Stimulated activated CD4-positive, alpha-beta T cell treated with anti-CD3 and anti-CD28 coated beads, Interleukin-1b, Interleukin-23, amount 100 ng/mL, for 4 hours (primary cell): ENCODE measurements at places on chromosomes 7 and 10.

- no peak for DNase-seq
Observed at GRCh38 chr7:877312-878232, 1.2 kb downstream of the GET4 start.

GRCh38 chr10:34491678-34492077 is 323.4 kb downstream of the PARD3 start:
- DNase-seq = no peak

- no peak for DNase-seq
Observed at GRCh38 chr7:74371381-74372341, 82.0 kb upstream of the GTF2IRD1 start.

GRCh38 chr10:114684822-114685209 is 26.7 kb upstream of the ABLIM1 start:
- DNase-seq = no peak

DNA sequence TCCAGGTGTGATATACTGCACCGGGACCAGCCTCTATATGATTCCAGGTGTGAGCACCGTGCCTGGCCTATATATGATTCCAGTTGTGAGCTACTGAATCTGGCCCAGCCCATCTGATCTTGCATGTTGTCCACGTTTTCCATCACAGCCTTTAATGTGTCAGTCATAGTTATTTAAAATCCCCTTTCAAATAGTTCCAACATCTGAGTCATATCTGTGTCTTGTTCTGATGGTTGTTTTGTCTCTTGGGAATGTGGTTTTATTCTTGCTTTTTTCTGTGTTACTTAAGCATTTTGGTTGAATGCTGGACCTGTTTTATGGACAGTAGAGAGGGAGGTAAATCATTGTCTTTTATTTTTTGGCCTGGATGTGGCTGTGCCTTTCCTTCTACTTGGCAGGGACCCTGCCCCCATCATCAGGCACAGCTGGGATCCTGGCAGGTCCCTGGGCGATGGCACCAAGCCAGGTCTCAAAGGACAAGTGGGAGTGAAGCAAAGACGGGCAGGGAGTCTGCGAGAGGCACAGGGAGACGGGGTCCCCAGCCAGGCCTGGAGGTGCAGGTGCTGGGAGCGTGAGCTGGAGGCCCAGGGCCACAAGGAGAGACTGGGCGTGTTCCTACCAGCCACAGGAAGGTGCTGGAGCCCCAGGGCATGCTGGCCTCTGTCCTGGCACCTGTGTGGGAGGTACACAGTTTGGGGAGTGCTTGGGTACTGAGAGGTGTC is 94.7 kb downstream of the DYNC2I1 start:
- DNase-seq = no peak

DNA sequence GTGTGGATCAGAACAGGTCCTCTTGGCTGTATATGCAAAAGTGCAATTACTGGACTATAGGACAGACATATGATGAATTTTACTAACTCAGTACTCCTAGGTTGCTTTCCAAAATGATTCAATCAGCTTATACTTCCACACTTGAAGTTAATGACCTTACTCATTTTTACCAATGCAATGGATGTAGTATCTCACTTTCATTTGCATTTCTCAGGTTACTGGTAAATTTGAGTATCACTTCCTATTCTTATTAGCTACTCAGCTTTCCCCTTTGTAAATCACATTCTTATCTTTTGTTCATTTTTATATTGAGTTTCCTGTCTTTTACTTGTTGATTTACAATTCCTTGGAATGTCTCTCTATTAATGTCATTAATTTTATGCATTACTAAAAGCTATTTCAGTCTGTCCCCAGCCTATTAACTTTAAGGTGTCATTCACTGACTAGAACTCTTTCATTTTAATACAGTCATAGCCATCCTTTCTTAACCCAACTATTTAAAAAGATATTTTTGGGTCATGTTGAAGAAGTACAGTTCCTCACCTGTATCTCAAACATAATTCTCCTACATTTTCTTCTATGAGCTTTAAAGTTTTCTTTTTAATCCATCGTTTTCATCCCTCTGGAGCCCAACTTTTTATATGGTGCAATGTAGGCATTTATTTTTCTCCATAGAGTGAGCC is 88.6 kb downstream of the VIM start:
- no peak for DNase-seq

GRCh38 chr7:7417414-7417813 is 118.3 kb downstream of the COL28A1 start:
- no peak for DNase-seq

- DNase-seq = no peak
Observed at GRCh38 chr7:111438369-111439289, 123.7 kb downstream of the IMMP2L start.

DNA sequence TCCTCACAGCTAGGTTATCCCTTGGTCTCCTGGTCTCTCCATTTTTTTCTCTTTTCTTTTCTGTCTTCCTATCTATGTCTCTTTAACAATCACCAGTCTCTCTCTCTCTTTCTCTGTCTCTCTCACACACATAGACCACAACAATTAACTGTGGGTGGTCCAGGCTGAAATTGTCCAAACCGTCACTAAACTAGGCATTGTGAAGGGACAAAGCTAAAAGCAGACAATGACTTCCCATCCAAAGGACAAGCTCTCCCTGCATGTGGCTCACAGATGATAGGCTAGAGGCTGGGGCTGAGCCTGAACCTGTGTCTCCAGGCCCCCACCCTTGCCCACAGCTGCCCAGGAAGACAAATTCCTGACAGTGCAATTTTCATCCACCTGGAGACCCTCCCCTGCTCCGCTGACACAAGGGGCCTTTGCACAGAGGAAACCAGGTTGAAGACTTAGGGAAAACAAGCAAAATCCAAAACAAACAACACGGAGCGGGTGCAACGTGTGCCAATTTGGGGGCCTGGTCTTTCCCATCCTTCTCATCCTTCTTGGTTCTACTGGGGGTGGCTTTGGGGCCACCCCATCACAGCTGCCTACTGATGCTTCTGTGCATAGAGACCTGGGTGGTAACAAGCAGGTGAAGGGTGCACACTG is 755.4 kb downstream of the GRID1 start:
- DNase-seq = no peak

DNA sequence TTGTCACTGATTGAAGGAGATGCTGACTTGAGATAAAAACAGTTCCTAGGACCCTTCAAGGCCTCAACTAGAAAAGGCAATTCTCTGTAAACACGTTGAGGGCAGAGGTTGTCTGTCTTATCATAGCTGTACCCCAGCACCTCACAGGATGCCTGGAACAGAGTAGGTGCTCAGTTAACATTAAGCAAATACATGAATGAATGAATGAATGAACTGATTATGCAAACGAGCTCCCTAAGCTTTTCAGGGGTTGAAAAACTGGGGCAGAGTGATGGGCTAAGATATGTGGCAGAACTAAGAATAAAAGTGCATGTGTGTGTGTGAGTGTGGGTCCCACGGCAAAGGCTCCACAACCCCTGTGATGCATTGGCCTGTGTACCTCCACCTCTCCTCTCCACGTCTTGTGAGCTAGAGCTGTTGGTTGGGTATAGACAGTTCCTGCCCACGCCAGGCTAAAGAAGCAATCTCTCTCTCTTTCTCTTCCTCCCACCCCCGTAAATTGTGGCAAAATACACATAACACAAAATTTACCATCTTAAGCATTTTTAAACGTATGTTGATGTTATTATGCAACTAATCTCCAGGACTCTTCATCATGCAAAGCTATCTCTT is 20.9 kb upstream of the SMC3 start:
- DNase-seq = no peak

DNA sequence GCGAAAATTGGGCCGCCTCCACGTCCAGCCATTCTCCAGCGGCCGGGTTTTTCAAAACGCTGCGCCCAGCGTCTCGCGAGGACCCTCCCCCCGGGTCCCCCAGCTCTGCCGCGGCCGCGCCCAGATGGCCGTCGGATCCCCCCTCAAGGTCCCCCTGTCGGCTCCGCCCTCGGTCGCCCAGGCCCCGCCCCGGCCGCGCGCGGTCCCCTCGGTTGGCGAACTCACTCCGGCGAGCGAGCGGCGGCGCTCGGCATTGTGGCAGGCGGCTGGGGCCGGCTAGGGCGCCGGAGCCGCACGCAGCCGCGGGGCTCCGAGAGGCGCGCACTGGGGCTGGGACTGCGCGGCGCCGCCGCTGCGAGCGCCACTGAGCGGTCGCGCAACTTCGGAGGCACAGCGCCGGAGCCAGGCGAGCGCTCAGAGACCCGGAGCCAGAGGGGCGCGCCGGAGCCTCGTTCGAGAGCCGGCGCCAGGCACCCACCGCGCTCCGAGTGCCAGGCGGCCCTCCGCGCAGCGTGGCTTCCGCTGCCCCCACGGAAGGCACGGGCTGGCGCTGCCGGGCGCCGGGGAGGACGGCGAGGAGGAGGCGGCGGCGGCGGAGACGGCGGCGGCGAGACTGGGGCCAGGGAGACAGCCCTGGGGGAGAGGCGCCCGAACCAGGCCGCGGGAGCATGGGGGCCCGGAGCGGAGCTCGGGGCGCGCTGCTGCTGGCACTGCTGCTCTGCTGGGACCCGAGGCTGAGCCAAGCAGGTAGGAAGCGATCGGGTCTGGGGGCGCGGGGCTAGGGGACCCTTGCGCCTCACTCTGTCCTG is at the start of gene UNC5B:
Gene UNC5B (plus strand): TSS at position 253 of the 809 bp plus-strand sequence. CDS start 416 bp downstream, at position 669.
- DNase-seq = peak; percentile 61

GRCh38 chr7:27064159-27064558 is 31.6 kb downstream of the HOXA1 start:
- DNase-seq = no peak

- no peak for DNase-seq
Observed at GRCh38 chr10:119448628-119449584, 93.6 kb downstream of the RGS10 start.

- DNase-seq = no peak
Observed at GRCh38 chr7:97272237-97272975, 154.9 kb downstream of the SDHAF3 start.

DNA sequence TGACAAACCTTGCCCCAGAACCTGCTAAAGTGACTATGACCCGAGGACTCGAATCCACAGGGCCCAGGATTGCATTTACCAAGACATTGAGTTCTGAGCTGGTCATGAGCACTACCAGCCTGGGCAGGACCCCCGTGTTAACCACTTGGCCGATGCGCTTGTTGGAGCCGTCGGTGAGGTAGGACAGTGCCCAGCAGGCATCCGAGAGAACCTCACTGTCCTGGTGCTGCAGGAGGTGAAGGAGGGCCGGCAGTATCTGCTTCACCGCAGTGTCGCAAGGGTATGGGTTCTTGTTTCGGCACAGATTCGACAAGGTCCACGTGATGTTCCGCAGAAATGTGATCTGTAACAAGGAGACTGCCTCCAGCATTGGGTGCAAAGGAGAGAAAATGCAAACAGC is 19.7 kb downstream of the KPNA7 start:
- no peak for DNase-seq

- no peak for DNase-seq
Observed at GRCh38 chr10:31557854-31558253, 238.8 kb downstream of the ZEB1 start.

DNA sequence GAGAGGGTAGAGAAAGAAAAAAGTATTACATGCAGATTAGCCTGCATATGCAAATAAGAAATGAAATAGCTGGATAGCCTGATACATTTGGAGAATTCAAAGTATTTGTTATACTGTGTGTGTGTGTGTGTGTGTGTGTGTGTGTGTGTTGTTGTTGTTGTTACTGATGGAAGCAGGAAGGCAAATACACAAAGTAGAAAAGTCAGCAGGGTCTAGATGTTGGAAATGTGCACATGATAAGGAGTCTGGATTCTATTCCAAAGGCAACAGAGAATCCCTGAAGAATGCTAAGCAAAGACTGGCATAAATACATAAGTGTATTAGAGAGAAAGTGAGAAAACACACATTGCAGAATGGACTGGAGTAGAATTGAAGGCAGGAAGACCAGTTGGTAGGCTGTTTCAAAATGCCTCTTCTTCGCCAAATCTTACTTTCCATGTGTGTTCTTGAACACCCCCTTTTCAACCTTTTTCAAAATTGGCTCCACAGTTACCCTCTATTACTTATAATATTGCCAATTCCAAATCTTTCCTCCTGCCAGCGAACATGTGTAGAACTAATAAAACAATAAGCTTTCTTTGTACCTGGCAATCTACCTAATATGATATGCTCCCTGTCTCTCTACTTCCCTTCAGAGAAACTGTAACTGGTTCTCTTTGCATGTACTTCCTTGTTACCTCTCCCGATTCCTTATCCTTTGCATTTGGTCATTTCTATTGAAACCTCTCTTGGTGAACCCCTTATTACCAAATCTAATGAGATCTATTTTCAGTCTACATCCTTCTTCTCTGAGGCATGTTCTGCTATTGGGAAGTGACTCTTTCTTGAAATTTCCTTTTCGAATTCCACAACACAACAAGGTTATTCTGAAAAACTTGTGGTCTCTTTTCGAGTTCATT is 6.2 kb downstream of the CPED1 start:
- DNase-seq = no peak

GRCh38 chr10:93712593-93712992 is 10.2 kb upstream of the FRA10AC1 start:
- no peak for DNase-seq

DNA sequence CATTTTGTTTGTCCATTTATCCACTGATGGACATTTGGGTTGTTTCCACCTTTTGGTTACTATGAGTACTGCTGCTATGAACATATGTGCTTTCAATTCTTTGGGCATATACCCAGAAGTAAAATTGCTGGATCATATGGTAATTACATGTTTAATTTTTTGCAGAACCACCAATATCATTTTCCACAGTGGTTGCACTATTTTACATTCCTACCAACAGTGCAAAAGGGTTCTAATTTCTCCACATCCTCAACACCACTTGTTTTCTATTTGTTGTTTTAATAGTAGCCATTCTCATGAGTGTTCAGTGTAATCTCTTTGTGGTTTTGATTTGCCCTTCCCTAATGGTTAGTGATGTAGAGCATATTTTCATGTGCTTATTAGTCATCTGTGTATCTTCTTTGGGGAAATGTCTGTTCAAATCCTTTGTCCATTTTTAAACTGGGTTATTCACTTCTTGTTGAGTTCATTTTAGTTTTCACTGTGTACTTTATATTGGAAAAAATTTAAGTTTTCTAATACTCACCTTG is 101.9 kb downstream of the HIBADH start:
- no peak for DNase-seq

DNA sequence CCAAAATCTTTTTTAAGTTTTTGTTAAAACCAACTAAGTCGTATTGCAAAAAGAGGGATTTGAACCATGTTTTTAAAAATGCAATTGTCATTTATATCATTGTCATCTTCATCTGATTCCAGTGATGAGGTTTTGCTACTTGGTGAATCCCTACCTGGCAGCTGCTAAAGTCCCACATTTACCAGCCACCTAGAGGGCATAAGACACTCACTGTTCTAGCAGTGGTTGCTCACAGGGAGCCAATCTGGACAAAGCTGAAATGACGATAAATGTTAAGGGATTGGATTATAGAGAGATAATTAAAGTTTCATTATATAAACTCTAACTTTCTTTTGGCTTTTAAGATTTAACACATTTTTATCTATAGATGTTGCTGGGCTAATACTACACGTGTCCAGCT is 18.7 kb downstream of the KIFBP start:
- no peak for DNase-seq

DNA sequence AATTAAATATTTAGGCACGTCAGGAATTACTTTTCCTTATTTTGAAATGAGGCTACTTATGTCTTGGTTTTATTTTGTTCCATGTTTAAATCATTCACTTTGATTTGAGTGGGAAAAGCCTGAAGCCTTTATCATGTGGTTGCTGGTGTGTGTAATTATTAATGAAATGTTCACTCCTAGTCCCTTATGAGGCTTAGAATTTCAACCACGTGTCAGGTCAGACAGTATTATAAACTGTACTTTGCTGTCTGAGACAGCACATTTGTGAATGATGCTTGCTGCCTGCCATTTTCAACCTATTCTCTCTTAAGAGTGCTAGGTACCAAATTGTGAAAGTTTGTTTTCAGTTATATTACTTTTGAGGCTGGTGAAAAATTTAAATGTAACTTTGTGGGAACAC is 58.9 kb downstream of the COL17A1 start:
- no peak for DNase-seq
